ENCODE measurements at places on chromosomes 6 and 20. TPM values are rescaled to one million over a fixed set of nuclear protein-coding genes. Genes with fewer than 3 reads are reported as not detected.

DNA sequence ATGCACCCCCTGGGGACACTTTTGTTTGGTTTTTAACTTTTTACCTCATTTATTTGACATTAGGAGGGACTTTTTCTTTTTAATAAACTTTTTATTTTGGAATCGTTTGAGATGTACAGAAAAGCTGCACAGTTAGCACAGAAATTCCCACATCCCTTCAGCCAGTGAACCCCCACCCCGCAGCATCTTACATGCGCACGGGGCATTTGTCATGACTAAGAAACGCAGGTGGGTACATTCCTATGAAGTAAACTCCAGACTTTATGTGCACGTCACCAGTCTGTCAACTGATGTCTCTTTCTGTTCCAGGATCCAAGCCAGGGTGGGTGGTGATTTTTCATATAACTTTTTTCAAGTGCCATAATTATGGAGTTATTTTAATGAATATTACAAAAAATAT is 4.9 kb upstream of the ZNF831 start:
- no peak for DNase-seq

DNA sequence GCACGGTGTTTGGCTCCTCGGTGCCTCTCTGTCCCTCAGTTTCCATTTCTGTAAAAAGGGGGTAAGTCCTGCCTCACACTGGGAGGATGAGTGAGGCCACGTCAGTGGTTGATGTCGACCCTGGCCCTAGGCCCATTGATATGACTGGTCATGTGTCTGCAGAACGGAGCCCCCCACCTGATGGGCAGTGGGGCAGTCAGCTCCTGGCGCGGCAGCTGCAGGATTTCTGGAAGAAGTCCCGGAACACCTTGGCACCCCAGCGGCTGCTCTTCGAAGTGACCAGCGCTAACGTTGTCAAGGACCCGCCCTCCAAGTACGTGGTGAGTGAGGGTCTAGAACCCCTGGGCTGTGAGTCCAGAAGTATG is 1.2 kb downstream of the SNX21 start:
- no peak for DNase-seq

GRCh38 chr6:134307870-134308269 is 10.0 kb downstream of the SGK1 start:
- DNase-seq: no peak

- DNase-seq: no peak
These were observed 1.2 kb downstream of the OGFR start for GRCh38 chr20:62805711-62806382.

DNA sequence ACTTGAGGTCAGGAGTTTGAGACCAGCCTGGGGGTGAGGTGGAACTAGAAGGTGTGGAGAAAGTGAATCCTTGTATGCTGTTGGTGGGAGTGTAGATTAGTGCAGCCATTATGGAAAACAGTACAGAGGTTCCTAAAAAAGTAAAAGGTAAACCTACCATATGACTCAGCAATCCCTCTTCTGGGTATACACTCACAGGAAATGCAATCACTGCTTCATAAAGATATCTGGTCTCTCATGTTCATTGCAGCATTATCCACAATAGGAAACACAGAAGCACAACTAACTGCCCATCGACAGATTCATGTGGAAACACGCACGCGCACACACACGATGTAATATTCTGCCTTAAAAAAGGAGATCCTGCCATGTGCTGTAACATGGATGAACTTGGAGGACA is 66.7 kb downstream of the CDC5L start:
- DNase-seq: no peak

- DNase-seq: no peak
These were observed 65.2 kb upstream of the ADGRF4 start for GRCh38 chr6:47633141-47633540.

DNA sequence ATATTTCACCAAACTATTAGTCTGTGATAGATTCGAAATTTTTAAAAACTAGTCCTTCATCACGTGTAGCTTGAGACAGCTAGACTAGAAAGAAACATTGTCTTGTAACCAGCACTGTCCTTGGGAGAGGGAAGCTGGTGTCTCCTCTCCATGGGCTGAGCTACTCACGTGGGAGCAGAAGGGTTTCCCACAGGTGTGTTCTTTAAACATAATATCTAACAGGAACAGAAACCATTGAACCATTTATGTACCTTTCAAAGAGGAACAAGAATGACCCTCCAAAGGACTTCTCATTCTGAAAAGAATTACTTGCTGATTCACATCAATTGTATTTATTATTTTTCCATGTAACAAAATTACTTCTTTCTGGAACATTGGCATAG is 72.4 kb upstream of the SYNJ2 start:
- no peak for DNase-seq

- no peak for DNase-seq
These were observed 27.1 kb downstream of the PRR18 start for GRCh38 chr6:166281104-166281503.

DNA sequence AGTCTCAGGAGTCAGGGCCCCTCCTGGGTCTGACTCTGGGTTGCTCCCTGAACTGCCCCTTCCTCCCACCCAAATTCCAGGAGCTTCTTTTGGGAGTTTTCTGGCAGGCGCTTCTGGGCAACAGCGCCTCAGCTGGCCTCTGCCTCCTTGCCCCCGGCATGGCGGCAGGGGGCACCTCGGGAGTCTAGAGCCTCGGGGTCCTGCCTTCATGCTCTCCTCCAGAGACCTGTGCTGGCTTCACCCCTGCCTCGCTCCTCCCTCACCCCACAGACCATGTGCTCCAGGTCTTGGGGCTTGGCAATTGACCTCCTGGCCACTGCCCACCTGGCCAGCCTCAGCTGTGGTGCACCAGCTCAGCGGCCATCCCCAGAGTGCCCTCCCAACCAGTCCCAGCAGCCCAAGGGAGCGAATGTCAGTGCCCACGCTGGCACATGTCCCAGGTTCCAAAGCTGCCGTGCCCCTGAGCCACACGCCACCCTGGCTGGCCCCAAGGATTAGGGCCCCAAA is 43.4 kb downstream of the SRC start:
- DNase-seq: no peak

Gene LPA
- 0.19 TPM for polyA plus RNA-seq

DNA sequence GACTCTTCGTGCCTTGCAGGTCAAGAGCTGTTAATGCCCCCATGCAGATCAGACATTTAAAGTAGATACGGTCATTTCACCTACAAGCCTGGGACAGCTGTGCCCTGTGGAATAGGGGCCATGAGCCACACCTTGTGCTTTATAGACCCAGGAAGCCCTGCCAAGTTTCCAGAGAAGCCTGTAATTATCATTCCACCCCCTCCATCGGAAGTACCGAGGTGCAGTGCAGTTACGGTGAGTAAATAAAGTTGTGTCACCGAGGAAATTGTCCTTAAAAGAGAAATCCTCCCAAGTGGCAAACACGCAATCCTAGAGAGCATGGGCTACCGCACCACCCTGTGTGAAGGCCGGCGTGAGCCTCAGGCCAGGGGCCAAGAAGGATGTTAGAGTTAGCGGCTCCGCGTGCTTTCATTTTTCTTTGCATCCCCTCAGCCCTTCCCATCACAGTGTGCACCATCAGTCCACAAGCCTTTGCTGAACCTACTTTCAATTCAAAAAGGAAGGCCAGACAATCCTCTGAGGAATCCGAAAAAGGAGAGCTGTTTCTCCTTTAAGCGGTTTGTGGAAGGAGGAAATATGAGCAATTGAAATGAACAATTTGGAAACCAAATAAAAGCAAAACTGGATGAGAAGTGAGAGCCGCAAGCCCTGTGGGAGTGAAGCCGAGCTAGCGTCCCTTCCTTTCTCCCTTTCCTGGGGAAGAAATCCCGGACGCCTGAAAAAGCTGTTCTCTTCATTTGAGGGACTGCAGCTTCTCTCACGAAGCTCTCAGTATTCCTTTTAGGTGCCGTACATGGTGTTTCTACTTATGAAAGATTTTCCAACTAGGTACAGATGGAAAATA is 183.3 kb upstream of the PDE10A start:
- no peak for DNase-seq

Gene MAK
- 2.7 TPM for polyA plus RNA-seq

Gene GMPR
- polyA plus RNA-seq: 12.4 TPM

DNA sequence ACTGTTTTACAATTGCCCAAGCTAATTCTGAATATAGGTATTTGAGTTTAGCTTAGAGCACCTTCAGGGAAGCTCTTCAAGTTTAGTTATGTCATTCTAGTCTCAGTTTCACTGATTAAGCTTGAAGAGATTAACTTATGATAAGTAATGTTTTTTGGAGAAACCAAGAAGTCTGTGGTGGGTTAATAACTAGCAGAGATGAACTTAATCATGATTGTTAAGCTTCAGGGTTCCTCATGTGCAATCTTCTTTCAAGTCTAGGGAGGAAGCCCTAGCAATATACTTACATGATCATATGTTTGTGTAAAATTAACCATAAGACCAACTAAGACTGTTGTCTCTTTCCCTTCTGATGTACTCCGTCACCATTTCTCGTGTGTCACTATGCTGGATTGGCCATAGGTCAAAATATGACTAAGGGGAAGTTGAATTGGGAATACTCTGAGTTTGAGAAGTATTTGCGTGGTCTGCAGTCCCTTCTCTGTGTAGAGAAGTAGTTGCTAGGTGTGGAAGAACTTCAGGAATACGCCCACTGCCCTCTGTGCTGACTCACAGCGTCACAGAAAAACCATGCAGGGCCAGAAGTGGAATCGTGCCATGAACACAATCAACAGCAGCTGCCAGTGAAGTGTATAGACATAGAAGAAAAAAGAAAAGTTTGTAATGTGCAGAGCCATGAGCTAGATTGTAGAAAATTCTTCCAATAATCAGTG is 88.3 kb downstream of the SH3BGRL2 start:
- no peak for DNase-seq

DNA sequence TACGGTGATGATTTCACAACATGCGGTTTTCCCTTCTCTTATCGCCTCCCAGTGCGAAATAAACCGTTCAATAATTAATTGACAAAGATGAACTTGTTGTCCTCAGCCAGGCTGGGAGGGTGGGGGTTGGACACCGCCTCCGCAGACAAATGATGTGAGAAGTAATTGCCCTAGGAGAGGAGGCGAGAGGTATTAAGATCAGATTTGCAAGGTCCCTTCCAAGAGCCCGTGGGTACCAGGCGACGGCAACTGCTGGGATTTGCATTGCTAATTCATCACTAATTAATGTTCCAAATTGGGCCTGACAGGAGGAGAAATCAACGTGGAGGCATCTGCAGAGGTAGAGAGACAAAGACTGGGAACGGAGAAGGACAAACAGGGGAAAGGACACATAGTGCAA is 90.2 kb upstream of the CCDC167 start:
- DNase-seq: no peak

Gene SGK2
- 38.9 TPM for polyA plus RNA-seq

DNA sequence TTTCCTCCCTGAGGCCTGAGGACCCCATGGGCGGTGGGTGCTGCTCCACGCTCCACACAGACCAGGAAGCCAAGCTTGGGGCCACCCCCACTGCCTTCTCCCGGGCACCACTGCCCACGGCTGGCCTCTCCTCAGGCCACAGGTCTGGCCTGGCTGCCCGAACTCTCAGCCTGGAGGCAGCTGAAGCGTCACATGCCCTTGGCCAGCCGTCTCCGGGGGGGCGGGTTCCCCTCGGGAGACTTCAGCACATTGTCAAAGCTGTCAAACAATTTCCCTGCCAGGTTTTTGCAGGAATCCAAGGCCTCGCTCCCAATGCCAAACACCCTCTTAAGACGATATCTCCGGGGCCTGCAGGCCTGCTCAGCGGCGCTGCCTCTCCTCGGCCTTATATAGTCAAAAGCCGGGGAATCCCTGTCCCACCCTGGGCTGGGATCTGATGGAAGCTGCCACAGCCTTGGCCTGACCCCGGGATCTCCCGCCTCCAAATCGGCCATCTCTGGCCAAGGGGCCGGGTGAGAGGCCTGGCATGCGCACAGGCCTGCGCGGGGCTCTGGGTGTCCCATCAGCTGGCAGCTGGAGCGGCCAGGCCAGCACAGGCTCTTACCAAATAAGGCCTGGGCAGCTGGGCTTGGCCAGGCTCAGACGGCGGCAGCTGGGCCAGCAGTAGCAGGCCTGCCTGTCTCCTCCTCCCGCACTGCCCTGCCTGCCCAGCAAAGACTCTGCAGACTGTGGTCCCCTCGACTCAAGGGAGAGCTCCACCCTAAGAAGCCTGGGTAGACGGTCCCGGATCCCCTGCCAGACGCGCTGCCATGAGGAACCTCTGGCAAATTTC is 49.7 kb downstream of the RBM38 start:
- DNase-seq: no peak

GRCh38 chr6:154773610-154774089 is 40.4 kb downstream of the SCAF8 start:
- DNase-seq: no peak

- DNase-seq: no peak
These were observed 16.9 kb downstream of the ZNF217 start for GRCh38 chr20:53576586-53577318.

DNA sequence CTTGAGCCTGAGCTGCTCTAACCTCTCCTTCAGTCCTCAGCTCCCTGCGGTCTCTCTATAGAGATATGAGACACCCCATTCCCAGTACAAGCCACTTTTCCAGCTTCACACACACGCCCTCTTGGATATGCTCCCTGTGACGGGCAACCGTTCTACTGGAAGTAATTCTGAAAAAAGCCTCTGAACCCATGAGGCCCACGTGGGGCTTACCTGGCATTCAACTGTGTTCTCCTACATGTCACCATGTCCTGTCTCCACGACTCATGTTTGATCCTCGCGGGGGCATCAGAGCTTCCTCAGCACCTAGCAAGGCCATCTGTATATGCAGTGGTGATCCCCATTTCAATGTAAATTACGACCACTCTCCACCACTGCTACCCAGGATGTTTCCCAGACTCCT is 69.2 kb upstream of the DUSP22 start:
- DNase-seq: no peak

DNA sequence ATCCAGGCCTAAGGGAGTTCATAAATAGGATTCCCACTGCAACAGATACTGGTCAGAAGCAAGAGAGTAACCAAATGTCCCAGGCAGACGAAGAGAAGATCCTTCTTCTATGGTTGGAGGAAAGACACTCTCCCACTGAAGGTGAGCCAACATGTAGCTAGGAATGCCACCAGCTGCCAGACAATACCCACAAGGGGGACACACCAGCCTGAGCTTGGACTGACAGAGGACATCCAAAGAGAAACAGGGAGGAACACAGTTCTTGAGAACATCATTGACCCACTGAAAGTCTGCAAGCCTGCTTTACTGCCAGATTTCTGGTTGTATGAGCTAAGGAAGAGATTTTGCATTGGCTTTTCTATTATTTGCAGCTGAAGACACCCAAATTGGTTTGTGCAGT is 80.1 kb downstream of the PXDC1 start:
- DNase-seq: no peak

DNA sequence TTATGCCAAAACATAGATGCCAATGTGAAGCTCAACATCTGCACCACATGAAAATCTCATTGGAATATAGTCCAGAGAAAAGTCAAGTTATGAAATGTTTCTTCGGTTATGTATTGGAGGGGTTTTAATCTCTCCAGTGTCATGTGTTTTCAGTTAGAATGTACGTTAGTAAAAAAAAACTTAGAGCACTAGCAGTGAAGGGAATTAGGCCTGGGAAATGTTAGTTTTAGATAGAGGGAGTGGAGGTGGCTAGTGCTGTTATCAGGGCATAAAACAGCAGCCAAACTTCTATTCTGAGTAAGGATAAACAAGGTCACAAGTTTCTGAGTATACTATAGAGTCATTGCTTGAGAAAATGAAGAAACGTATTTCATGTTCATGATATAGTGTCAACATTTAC is 42.9 kb downstream of the HDGFL1 start:
- DNase-seq: no peak

- no peak for DNase-seq
These were observed 116.8 kb upstream of the SUPT3H start for GRCh38 chr6:45494416-45495135.

- DNase-seq: no peak
These were observed 219.2 kb downstream of the TRDN start for GRCh38 chr6:123417535-123417934.

- DNase-seq: no peak
These were observed 98.0 kb downstream of the TTLL2 start for GRCh38 chr6:167422934-167423333.

Gene TAPBP
- polyA plus RNA-seq: 33.7 TPM

- DNase-seq: no peak
These were observed 261.0 kb downstream of the UST start for GRCh38 chr6:149007846-149008245.

All from renal cortex interstitium (tissue), 15 donors.